ENCODE measurements at places on chromosomes 2 and 18. TPM values are rescaled to one million over a fixed set of nuclear protein-coding genes. Genes with fewer than 3 reads are reported as not detected.

The CIB4 gene
- total RNA-seq: not detected

The TSPYL6 gene
- under 0.01 TPM for total RNA-seq

The SPATA3 gene
- not detected for total RNA-seq

The REL gene
- 10.7 TPM for total RNA-seq

All from articular chondrocyte of knee joint (primary cell).